ENCODE measurements at places on chromosomes 1 and 21.
A peak's percentile ranks its signal among the peaks of the same experiment; 100 is the strongest.

DNA sequence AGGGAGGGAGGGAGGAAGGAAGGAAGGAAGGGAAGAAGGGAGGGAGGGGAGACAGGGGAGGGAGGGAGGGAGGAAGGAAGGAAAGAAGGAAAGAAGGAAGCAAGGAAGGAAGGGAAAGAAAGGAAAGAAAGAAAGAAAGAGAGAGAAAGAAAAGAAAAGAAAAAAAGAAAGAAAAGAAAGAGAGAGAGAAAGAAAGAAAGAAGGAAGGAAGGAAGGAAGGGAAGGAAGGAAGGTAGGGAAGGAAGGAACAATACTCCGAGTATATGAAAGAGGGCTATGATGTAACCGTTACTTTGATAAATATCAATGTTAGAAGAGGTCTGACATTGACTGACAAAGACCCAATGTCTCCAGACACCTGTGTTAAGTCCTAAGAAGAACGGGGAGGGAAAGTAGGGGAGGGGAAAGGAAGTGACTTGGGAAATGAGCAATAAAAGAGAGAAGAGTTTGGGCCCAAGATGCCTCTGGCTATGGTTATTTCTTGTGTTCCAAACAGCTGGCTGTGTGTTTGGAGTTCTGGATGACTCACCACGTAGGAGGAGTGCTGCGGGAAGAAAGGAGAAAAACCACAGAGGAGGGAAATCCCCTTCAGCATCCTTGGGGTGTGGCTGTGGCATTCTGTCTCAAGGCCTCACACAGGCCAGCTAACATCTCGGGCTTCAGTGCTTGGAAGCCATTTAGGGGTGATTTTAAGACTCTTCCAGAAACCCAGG lies 37.0 kb upstream of the RXRG start:
- DNase-seq, result peak; percentile 24

DNA sequence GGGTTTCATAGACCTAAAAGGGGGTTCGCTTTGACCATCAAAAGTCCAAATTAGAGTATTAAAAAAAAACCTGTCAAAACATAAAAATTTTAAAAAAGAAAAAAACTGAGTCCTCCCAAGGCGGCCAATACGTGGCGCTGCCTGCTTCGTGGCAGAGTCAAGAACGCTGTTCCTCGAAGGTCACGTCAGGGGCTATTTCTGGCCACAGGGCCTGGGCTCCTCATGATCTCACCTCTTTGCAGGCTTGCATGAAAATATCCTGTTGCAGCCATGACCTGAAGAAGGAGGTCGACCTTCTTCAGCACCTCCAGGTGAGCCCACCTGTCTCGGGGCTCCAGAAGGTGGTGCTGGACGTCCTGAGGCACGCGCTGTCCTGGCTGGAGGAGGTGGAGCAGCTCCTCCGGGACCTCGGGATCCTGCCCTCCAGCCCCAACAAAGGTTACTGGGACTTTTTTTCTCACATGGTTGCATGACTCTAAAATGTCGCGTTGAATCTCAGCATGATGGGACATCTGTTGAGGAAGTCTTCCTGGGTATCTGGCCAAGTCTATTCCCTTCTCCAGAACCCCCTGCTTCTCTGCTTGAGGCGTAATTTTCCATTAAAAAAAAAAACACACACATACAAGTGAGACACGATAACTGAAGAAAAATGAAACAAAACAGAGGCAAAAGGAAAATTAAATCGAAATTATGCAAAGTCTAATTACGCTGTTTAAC lies 80.4 kb upstream of the EFHD2 start:
- DNase-seq, result no peak

GRCh38 chr21:45142469-45143308 lies 68.3 kb downstream of the ADARB1 start:
- DNase-seq, result no peak

GRCh38 chr1:219189021-219189824 lies 15.5 kb downstream of the LYPLAL1 start:
- no peak for DNase-seq

GRCh38 chr1:230306169-230306568 lies 120.0 kb downstream of the PGBD5 start:
- DNase-seq, result no peak

GRCh38 chr1:83676106-83676505 lies 322.8 kb downstream of the TTLL7 start:
- no peak for DNase-seq

- no peak for DNase-seq
Observed at GRCh38 chr1:92218559-92218958, 844 bp downstream of the C1orf146 start.

All from activated CD4-positive, alpha-beta T cell treated with anti-CD3 and anti-CD28 coated beads, Interleukin-2, amount 50 U/mL, for 24 hours (primary cell).